ENCODE measurements at places on chromosomes 6 and 20. TPM values are rescaled to one million over a fixed set of nuclear protein-coding genes. Genes with fewer than 3 reads are reported as not detected.

- no peak for DNase-seq
These were observed 219.0 kb downstream of the ERMARD start for GRCh38 chr6:169970306-169970988.

Gene SLC25A27
- 2.6 TPM for total RNA-seq

- no peak for DNase-seq
These were observed 23.4 kb downstream of the SLC17A5 start for GRCh38 chr6:73630401-73630800.

Gene BPIFB4
- not detected for total RNA-seq

- no peak for DNase-seq
These were observed 6.2 kb upstream of the DEFB132 start for GRCh38 chr20:251354-251753.

GRCh38 chr20:62452475-62453095 is 23.2 kb downstream of the GATA5 start:
- DNase-seq = no peak

Gene ARHGAP18
- 47.1 TPM for total RNA-seq

GRCh38 chr6:84568971-84569370 is 195.4 kb downstream of the TBX18 start:
- peak; percentile 54 for DNase-seq

Data from fibroblast of villous mesenchyme (primary cell).